ENCODE measurements at places on chromosomes 4 and X.
A peak's percentile ranks its signal among the peaks of the same experiment; 100 is the strongest.

DNA sequence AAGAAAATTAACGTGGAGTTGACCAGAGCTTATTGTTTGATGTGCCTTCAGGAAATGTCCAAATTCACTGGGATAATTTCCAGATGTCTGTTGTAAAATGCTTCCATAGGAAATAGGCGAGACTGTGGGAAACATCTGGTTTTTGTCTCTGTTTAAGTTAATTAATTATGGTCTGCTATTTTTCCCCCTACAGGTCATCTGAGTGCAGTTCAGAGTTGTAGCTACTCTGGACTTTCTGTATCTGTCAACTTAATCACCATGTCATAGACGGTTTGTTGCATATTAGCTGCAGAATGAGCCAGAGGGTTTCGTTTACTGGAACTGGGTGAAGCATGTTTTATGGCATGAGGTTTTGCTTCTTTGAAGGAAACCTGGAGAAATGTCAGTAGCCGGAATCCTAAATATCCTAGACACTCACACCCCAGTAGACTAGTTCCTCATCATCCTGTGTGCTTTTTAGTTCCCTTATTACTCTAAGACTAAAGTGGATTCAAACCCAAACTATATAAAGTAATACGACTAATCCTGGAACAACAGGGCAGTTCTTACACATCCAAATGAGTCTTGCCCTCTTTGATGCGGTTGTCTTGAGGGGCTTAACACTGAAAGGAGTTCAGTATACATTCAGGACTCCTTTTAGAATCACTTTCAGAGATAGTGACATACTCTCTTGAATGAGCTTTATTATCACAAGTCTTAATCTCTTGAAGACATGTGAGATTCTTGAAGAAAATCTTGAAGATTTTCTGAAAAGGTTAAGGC lies 62.5 kb downstream of the PPEF1 start:
- no peak for DNase-seq

DNA sequence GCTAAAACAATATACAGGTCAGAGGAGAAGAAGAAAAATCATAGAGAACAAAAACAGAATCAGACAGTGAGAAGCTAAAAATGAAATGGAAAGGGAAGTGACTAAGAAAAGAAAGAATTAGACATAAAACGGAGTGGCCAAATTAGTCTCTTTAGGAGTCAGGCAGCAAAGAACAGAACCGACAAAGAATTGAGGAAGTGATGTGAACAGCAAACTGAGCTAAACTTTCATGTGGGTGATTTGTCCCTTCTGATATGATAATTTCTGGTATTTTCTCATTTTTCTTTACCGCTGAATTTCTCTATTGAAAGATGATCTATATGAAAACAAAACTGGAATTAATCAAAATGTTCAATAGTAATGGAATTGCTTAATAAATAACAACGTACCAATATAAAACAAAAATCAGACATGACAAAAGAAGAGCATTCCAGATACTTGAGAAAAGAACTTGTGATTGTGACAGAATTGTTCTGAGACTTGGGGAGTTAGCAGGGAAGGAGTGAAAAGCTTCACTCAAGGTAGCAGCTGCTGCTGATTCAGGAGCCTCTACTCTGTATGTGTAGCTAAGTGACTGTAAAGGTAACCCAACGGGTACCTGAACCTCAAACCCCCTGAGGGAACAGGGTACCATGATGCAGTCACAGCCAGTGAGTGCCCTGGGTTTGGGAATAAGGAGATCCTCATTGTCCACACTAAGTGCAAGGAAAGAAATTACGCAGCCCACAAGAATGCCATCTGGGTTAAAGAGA lies 8.8 kb downstream of the TAPT1 start:
- DNase-seq = no peak

- DNase-seq = no peak
Measured at GRCh38 chrX:121337816-121338215, 290.4 kb downstream of the GLUD2 start.

DNA sequence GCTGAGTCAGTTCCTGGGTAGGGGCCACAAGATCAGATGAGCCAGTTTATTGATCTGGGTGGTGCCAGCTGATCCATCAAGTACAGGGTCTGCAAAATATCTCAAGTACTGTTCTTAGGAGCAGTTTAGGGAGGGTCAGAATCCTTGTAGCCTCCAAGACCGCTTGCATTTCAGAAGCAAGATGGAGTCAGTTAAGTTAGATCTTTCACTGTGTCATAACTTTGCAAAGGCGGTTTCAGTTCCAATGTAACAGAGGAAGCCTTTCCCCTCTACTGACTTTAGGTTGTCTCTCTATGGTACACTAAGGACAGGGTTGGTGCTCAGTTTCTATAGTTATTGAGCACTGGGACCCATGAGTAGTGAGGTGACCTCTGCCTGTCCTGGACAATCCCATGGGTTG lies 127.3 kb upstream of the WDR1 start:
- DNase-seq = no peak

- no peak for DNase-seq
Measured at GRCh38 chr4:77911842-77912450, 49.3 kb downstream of the MRPL1 start.

DNA sequence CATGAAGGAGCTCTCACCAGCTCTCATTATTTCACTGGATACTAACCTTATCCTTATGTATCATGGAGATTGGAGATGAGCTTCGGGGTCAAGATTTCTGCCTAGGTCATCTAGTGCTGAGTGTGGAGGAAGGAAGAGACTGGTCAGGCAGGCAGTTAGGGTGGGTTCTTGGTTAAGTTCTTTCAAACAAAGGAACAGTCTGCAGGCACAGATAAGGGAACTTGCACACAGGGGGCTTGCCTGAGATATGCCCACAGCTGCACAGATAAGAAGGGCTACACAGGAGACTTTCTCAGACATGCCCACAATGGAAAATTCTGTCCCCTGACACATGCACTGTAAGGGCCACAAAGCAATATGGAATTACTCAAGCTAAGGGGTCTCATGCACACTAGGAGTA lies 904.1 kb downstream of the NLGN4X start:
- no peak for DNase-seq

- no peak for DNase-seq
Measured at GRCh38 chr4:4424499-4425115, 37.7 kb downstream of the NSG1 start.

DNA sequence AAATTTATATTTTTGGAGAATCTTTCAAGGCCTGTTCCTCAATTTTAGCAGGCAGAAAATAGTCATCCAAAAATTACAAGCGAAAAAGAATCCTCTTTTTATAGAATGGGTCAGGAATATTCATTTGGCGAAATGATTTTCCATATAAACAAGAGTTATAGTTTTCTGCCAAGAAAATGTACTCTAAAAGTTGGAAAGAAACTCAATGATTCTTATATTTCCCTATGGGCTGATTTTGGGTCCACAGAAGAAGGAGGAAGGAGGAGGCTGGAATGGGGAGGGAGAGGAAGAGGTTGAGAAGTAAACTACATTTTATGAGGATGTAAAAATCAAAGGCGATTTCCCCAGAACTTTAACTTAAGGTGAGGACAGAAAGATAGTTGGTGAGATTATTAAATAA lies 159.3 kb downstream of the DCAF12L1 start:
- no peak for DNase-seq

GRCh38 chr4:183905081-183905592 lies at the start of gene STOX2:
TSS of gene STOX2 (plus strand) at chr4:183905307. CDS start at chr4:183906791, 1,484 bp downstream.
- no peak for DNase-seq

DNA sequence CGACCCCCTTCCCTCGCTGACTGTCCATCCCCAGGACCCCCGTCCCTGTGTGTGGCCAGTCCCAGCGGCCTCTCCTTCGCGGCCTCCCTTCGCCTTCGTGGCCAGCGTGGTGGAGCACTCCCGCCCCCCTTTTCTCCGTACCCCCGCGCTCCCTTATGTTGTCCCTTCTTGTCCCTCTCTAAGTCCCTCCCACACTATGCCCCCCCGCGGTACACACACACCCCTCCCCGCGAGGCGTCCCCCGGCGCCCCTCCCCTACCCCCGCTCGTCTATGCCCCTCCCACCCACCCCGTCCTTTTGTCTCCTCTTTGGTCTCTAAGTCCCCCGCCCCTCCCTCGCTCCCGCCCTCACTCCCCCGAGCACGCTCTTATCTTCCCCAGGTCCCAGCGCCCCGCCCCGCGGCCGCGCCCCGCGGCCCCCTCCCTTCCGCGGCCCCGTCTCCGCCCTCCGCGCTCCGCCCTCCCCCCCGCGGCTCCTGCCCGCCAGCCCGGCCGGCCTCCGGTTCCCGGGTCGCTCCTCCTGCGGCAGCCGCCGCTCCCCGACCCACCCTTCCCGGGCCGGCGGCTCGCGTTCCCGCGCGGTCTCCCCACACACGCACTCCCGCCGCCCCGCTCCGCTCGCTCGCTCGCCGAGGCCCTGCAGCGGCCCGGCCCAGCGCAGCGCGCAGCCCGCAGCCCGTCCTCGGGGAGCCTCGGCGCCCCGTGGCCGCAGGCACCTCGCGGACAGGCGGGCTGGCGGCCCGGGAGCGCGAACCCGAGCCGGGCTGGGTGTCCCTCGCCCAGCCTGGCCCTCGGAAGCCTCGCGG lies 26.3 kb downstream of the UTP14A start:
- peak; percentile 66 for DNase-seq

DNA sequence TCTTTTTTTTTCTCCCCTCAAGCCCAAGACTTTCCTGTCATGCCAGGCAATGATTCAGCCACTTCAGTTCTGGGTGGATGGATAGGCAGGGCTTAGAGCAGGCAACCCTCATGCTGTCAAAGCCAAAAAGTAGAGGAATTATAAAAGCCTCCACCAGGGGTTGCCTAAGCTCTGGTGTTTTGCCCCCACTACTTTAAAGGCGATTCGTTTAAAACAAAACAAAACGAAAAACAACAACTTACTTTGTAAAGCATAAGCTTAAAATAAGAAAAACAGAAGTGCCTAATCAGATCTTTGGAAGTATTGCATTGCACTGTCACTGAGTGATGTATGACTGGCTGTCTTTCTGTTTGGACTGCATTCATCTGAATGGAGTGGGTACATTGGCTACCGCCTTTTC lies 5.3 kb upstream of the IDS start:
- DNase-seq = no peak

DNA sequence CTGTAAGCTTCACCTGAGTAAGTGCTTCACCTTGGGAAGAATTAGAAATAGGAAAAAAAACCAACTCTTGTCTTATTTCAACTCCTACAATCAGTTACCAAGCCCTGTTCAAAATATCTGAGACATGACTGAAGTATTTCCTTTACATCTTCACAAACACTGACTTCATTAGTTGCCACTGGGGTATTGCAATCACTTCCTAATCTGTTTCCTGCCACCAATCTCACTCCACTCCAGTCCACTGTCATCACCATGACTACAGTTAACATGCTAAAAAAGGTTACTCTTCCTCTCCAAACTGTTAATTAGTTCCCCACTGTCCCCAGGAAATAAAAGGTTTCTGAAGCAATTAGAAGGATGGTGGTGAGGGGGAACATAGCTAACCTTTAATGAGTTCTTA lies 3.3 kb upstream of the SUPT20HL1 start:
- no peak for DNase-seq

- no peak for DNase-seq
Measured at GRCh38 chr4:10625131-10625530, 59.4 kb downstream of the CLNK start.

- no peak for DNase-seq
Measured at GRCh38 chrX:129534816-129535578, 5.1 kb upstream of the OCRL start.

DNA sequence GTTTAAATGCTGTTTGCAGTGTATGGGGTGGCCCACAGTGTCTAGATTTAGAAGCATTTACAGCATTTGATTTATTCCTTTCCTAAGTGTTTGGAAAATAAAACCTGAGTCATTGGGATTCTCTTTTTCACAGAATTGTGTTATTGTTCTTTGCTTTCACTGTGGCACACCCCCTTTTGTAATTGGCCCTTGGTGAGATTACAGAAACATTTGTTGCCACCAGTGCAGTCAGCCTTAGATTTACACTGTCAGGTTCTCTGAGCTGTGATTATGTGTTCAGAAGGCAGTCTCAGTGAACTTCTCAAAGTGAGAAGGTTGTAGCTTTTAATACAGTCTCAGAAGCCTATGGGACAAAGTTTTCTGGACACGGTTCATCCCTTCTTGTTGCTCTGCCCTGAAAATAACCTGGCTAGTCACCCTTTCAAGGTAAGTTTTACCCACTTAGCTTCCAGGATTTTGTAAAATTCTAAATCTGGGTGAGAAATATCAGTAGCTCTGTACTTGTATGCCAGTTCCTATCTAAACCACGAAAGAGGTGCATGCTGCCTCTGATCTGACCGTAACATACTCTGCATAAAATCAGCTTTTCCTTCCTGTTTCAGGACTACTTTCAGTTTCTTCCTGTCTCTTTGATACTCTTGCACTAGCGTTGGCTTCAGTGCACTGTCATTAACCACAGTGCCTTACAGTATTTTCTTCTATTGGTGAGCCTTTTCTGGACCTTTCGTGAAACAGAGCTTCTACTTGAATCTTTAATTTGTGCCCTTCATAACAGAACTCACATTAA lies 12.6 kb downstream of the RUFY3 start:
- peak; percentile 7 for DNase-seq

GRCh38 chrX:53715346-53715924 lies 28.9 kb upstream of the HUWE1 start:
- no peak for DNase-seq

DNA sequence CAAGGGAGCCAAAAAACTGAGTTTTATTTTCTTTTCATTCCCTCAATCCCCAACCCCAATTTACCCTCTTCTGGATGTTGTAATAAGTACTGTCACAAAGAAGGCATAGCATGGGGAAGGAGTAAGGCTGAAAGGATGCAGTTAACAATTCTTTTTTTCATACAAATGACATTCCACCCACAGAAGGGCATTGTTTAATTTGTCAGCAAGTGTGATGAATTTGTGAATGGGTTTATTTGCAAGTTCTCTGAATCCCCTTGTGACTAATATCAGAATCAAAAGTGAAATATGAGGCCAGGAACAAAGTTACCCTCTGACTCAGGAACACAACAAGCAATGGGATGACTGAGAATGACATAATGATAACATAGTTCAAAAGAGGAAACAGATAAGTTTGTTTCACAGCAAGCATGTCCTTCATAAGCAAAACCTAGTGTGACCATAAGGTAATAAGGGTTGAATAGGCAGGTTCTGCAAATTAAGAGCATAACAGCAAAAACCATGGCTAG lies 2.1 kb downstream of the GEMIN8 start:
- no peak for DNase-seq

DNA sequence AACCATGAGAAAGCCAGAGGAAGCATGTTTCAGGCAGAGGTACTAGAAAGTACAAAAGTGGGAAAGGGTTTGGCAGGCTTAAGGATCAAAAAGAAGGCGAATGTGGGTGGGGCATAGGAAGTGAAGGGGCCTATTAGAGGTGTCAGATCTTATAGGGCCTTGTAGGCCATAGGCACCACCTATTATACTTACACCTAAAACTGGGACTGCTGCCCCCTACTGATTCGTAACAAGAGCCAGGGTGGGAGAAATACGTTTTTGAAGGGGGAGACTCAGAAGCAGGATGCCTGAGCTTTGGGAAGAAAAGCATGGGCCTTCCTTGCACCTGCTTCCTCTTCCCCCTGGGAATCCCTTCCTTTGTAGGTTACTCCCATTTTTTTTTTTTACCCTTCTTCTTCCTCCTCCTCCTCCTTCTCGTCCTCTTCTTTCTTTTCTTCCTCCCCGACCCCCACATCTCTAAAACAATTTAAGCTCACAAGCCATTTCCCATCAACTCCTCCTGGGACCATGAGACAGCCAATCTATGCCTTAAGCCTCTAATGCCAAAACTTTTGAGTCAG lies 40.7 kb upstream of the GPC3 start:
- no peak for DNase-seq

Data from stimulated activated CD4-positive, alpha-beta T cell treated with anti-CD3 and anti-CD28 coated beads, Interleukin-12 subunit alpha, Interleukin-12 subunit beta, amount 100 ng/mL, for 48 hours (primary cell).